Stimulated activated CD4-positive, alpha-beta T cell treated with anti-CD3 and anti-CD28 coated beads, Interleukin-2, amount 100 ng/mL, for 24 hours (primary cell): ENCODE measurements at places on chromosomes 1 and 21.

GRCh38 chr1:4674676-4675075 is 20.3 kb downstream of the AJAP1 start:
- DNase-seq, result no peak

GRCh38 chr21:15521644-15522001 is 208.2 kb upstream of the USP25 start:
- no peak for DNase-seq

DNA sequence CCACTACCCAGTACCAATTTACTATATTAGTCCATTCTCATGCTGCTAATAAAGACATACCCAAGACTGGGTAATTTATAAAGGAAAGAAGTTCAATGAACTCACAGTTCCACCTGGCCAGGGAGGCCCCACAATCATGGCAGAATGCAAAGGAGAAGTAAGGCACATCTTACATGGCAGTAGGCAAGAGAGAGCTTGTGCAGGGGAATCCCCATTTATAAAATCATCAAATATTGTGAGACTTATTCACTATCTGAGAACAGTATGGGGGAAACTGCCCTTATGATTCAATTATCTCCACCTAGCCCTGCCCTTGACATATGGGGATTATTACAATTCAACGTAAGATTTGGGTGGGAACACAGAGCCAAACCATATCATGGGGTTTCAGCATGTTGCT is 6.4 kb downstream of the CD58 start:
- no peak for DNase-seq

- DNase-seq, result no peak
Observed at GRCh38 chr1:178324003-178324402, 172.8 kb downstream of the CLEC20A start.

GRCh38 chr1:12173631-12174121 is 6.9 kb downstream of the TNFRSF1B start:
- DNase-seq, result peak; percentile 89

GRCh38 chr1:30332116-30333094 is 391.0 kb downstream of the MATN1 start:
- DNase-seq, result no peak

GRCh38 chr21:35840949-35841348 is 219.4 kb downstream of the SETD4 start:
- no peak for DNase-seq

- no peak for DNase-seq
Observed at GRCh38 chr1:105608713-105609112, 1447.8 kb upstream of the PRMT6 start.

- DNase-seq, result no peak
Observed at GRCh38 chr1:220093361-220094015, 444 bp upstream of the IARS2 start.

GRCh38 chr21:34693192-34693810 is 24.5 kb downstream of the CLIC6 start:
- peak; percentile 56 for DNase-seq

DNA sequence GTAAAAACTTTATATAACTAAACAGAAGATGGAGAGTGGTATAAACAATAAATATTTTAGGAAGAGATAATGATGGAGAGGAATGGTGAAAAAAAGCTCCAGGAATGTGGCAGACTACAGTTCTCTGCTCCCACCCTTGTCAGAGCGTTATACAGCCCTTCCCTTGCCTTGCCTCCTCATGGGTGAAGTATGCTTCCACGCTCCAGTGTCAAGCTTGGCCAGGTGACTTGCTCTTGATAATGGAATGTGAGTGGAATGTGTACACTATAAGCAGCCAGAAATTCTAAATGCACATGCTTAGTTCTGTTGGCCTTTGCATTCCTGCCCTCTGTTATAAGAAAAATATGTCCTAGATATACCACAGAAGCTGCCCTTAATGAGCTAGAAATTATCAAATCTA is 24.7 kb upstream of the POGK start:
- DNase-seq, result no peak

GRCh38 chr21:33211732-33212131 is 18.0 kb upstream of the IFNAR2 start:
- no peak for DNase-seq

- no peak for DNase-seq
Observed at GRCh38 chr1:205916541-205916940, 26.7 kb downstream of the SLC26A9 start.

- DNase-seq, result no peak
Observed at GRCh38 chr1:231036416-231036815, 3.6 kb downstream of the FAM89A start.

- DNase-seq, result no peak
Observed at GRCh38 chr1:75308365-75308764, 174.2 kb downstream of the LHX8 start.

GRCh38 chr1:35936838-35937237 is 5.9 kb downstream of the AGO3 start:
- no peak for DNase-seq

- DNase-seq, result no peak
Observed at GRCh38 chr1:61028136-61028535, 54.2 kb upstream of the NFIA start.

- no peak for DNase-seq
Observed at GRCh38 chr1:110161849-110162248, 11.6 kb downstream of the SLC6A17 start.

DNA sequence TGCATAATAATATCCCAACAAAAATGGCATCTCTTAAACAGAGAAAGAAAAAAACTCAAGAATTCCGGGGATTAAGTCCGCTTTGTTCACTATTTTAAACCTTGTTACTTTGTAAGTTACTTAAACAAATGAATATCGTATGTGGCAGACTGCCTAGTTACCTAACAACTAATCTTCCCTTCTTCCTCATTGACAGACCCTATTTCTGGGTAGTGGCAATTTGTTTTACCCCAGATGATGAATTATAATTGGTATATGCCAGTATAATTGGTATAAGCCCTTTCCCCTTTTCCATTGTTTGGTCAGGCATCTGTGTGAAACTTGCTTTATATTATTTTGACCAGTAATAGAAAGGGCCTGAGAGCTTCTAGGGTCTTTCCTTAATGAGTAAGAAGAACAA is 52.4 kb downstream of the CDC42BPA start:
- DNase-seq, result no peak

- no peak for DNase-seq
Observed at GRCh38 chr1:35559317-35559944, 1.8 kb downstream of the NCDN start.

DNA sequence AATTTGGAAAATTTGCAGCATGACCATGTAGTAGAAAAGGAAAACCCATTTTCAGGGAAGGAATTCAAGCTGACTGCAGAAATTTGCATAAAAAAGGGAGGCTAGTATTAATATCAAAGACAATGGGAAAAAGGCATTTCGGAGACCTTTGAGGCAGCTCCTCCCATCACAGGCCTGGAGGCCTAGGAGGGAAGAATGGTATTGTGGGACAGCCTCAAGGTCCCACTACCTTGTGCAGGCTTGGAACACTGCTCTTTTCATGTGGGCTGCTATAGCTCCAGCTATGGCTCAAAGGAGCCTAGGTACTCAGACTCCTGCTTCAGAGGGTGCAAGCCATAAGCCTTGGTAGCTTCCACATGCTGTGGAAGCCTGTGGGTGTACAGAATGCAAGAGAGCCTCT is 139.3 kb downstream of the C1orf94 start:
- DNase-seq, result no peak

GRCh38 chr1:21607549-21608529 is 61.3 kb downstream of the RAP1GAP start:
- DNase-seq, result peak; percentile 68

- DNase-seq, result no peak
Observed at GRCh38 chr1:118210723-118211110, 25.7 kb upstream of the SPAG17 start.

- DNase-seq, result peak; percentile 73
Observed at GRCh38 chr1:247331172-247331524, 519 bp downstream of the ZNF496 start.

DNA sequence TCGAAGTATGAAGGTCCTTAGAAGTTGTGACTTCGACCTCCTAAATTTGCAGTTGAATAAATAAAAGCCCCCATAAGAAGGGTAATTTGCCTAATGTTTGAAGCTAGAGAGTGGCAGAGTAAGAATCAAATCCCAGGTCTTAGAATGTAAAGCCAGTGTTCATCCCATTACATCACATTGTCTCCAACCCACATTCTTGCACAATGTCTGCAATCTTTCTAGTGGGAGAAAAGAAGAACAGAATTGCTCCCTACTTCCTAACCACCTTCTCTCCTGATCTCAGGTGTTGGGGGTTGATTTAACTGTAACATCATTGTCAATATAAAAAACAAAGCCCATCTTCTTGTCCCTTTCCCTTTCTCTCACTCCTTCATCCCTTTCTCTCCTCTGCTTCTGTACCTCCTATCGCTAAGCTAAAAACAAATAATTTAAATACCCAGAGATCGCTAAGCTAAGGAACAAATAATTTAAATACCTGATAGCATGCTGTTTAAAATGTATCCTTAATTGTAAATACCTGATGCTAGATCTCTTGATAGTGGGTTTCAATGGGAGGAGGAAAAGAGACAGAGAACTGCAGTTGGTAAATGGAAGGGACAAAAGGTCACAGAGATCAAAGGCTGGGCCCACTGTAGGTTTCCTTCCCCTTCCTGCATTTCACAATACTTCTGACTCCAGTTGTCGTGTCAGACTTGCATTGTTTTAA is 32.1 kb upstream of the CCDC190 start:
- DNase-seq, result no peak

GRCh38 chr1:84585803-84586202 is 11.6 kb upstream of the CTBS start:
- no peak for DNase-seq

DNA sequence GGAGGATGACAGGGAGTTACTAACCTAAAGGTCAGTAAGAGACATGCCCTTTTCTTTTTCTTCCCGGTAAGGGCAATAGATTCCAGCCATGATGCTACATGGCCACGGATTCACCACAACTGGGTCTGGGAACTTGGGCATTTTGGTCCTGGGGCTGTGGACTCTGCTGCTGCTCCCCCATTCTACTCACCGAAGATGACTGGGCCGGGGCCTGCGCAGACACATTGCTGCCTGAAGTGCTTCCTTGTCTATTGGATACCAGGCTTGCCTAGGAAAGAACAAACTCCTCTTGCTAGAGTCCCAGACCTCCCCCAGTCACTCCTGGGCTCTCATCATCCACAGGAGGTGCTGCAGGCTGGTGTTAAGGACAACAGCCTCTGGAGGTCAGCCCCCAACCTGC is 49.9 kb upstream of the A3GALT2 start:
- no peak for DNase-seq
